ENCODE measurements at places on chromosomes 12 and 14. TPM values are rescaled to one million over a fixed set of nuclear protein-coding genes. Genes with fewer than 3 reads are reported as not detected.

The TMBIM4 gene
- 48.1 TPM for total RNA-seq

The MYF5 gene
- total RNA-seq, result not detected

The SLC25A47 gene
- not detected for total RNA-seq

The MGST1 gene
- total RNA-seq, result 736 TPM

The A2ML1 gene
- total RNA-seq, result not detected

The A2M gene
- 0.08 TPM for total RNA-seq

The NRXN3 gene
- 1.1 TPM for total RNA-seq

The CCDC184 gene
- 3.2 TPM for total RNA-seq

The PLEKHG7 gene
- total RNA-seq, result not detected

The SIRT4 gene
- 0.71 TPM for total RNA-seq

The SCNN1A gene
- total RNA-seq, result 30.2 TPM

The SLC39A5 gene
- total RNA-seq, result not detected

The GPR84 gene
- total RNA-seq, result 0.15 TPM

The CYP46A1 gene
- total RNA-seq, result 0.25 TPM

The TNFRSF1A gene
- total RNA-seq, result 630 TPM

The C12orf56 gene
- total RNA-seq, result not detected

The PNMA1 gene
- 59.4 TPM for total RNA-seq

The PIP4K2C gene
- total RNA-seq, result 42.1 TPM

The RDH11 gene
- 55.6 TPM for total RNA-seq

The TRPV4 gene
- 0.06 TPM for total RNA-seq

The KRT2 gene
- total RNA-seq, result not detected

The AKAP3 gene
- 0.05 TPM for total RNA-seq

The NYNRIN gene
- total RNA-seq, result 0.23 TPM

The POTEG gene
- total RNA-seq, result not detected

The SERPINA3 gene
- total RNA-seq, result 15.9 TPM

The GLT8D2 gene
- total RNA-seq, result 0.22 TPM

The BIN2 gene
- total RNA-seq, result 0.08 TPM

The IGF1 gene
- not detected for total RNA-seq

The MYF6 gene
- not detected for total RNA-seq

The BEGAIN gene
- 9.6 TPM for total RNA-seq

The CFAP251 gene
- 0.96 TPM for total RNA-seq

The TEX52 gene
- not detected for total RNA-seq

The ZNF385A gene
- 21.2 TPM for total RNA-seq

The ETFBKMT gene
- 0.79 TPM for total RNA-seq

The AMHR2 gene
- total RNA-seq, result 0.89 TPM

The EFCAB11 gene
- total RNA-seq, result 14.1 TPM

The RPS6KL1 gene
- total RNA-seq, result 0.28 TPM

The JAG2 gene
- 24.4 TPM for total RNA-seq

The GDF3 gene
- not detected for total RNA-seq

The ASCL1 gene
- total RNA-seq, result not detected

The AMN1 gene
- total RNA-seq, result 9.0 TPM

The SLC25A21 gene
- 0.68 TPM for total RNA-seq

The TMED10 gene
- total RNA-seq, result 248 TPM

The TAS2R46 gene
- total RNA-seq, result not detected

The MARK3 gene
- 59.7 TPM for total RNA-seq

The GLIPR1L1 gene
- total RNA-seq, result not detected

The SMCO2 gene
- total RNA-seq, result 0.17 TPM

The ZNF891 gene
- 0.28 TPM for total RNA-seq

The PDE6H gene
- not detected for total RNA-seq

The IL22 gene
- total RNA-seq, result not detected

The POTEM gene
- not detected for total RNA-seq

The CNPY2 gene
- total RNA-seq, result 142 TPM

The NKX2-1 gene
- total RNA-seq, result not detected

The LALBA gene
- total RNA-seq, result not detected

The RNASE3 gene
- total RNA-seq, result not detected

The PTPRR gene
- total RNA-seq, result 0.20 TPM

The PZP gene
- total RNA-seq, result not detected

The MMP19 gene
- 0.28 TPM for total RNA-seq

The SLC6A12 gene
- 1.3 TPM for total RNA-seq
